ENCODE measurements at places on chromosomes 13 and 19.

DNA sequence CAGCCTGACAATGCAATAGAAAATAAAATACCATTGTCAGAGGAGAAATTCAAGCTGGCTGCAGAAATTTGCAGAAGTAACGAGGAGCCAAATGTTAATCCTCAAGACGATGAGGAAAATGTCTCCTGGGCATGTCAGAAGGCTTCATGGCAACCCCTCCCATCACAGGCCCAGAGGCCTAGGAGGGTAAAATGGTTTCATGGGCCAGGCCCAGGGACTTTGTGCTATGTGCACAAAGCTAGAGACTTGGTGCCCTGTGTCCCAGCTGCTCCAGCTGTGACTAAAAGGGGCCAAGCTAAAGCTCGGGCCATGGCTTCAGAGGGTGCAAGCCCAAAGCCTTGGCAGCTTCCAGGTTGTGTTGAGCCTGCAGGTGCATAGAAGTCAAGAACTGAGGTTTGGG lies 431.7 kb downstream of the LMO7 start:
- no peak for DNase-seq

- DNase-seq: no peak
These were observed 341.2 kb upstream of the DACH1 start for GRCh38 chr13:72208112-72208645.

DNA sequence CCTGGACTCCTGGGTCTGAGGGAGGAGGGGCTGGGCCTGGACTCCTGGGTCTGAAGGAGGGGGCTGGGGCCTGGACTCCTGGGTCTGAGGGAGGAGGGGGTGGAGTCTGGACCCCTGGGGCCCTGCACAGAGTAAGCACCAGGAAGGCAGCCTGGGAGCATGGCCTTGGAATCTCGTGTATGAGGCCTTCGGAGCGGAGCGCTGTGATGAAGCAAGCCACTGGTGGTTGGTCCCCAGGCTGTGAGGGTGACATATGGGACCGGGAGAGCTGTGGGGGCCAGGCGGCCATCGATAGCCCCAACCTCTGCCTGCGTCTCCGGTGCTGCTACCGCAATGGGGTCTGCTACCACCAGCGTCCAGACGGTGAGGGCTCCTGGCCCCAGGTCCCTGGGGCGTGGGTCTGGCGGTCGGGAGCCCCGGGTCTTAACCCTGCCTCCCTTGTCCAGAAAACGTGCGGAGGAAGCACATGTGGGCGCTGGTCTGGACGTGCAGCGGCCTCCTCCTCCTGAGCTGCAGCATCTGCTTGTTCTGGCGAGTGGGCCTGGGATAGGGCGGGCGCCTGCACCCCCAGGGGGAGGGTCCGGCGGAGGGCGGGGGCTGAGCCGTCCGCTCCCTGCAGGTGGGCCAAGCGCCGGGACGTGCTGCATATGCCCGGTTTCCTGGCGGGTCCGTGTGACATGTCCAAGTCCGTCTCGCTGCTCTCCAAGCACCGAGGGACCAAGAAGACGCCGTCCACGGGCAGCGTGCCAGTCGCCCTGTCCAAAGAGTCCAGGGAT lies 918 bp downstream of the TMEM190 start:
- DNase-seq: no peak

GRCh38 chr19:19468424-19469050 lies 46.8 kb downstream of the TSSK6 start:
- DNase-seq: no peak

- no peak for DNase-seq
These were observed 18.8 kb upstream of the MTRF1 start for GRCh38 chr13:41282129-41282571.

- no peak for DNase-seq
These were observed 33.0 kb downstream of the XPO4 start for GRCh38 chr13:20869540-20869939.

Measured in stimulated activated CD4-positive, alpha-beta T cell treated with anti-CD3 and anti-CD28 coated beads, Interleukin-4, amount 100 ng/mL, for 48 hours (primary cell).